ENCODE measurements at places on chromosomes 1 and 21.

- DNase-seq, result no peak
Measured at GRCh38 chr1:5685446-5686040, 306.7 kb downstream of the NPHP4 start.

DNA sequence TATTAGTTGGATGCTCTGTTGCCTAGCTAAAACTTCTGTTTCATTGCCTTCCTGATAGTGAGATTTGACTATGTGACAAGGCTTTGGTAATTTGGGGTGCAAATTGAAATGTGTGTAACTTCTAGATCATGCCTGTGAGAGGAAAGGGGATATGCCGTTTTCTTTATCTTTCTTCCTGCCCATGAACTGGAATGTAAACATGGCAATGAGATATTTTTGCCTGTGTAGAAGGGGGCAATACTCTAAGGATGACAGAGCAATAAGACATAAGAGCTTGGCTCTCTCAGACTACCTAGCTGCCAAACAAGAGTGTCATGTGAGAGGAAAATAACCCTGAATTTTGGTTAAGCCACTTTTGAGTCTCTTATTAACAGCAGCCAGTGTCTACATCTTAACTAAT, 49.7 kb downstream of the RAP1A start:
- no peak for DNase-seq

GRCh38 chr21:36470294-36470693, 9.6 kb downstream of the CLDN14 start:
- no peak for DNase-seq

GRCh38 chr1:57844382-57844980, 420.6 kb upstream of the DAB1 start:
- DNase-seq, result peak; percentile 7

DNA sequence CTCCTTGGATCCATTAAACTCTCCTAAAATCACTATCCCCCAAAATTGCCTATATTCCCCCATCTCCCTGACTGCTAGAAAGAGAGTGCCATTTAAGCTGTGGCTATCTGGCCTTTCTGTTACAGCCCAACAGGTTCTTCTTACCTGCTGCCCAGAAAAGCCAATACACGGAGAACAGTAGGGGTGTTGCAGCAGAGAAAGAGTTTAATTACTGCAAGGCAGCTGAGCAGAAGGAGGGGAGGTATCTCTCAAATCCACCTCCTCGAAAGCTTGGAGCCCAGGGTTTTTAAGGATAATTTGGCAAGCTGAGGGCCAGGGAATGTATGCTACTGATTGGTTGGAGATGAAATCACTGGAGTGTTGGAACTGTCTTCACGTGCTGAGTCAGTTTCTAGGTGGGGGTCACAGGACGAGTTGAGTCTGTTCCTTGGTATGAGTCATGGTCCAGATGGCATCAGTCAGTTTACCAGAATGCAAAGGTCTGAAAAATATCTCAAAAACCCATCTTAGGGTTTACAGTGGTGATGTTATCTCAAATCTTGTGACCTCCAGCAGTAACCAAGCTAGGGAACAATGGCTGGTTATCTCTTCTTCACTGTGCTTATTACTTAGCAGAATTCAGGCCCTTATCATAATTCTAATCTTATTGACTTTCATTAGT, 89.8 kb downstream of the SMYD3 start:
- DNase-seq, result peak; percentile 70

DNA sequence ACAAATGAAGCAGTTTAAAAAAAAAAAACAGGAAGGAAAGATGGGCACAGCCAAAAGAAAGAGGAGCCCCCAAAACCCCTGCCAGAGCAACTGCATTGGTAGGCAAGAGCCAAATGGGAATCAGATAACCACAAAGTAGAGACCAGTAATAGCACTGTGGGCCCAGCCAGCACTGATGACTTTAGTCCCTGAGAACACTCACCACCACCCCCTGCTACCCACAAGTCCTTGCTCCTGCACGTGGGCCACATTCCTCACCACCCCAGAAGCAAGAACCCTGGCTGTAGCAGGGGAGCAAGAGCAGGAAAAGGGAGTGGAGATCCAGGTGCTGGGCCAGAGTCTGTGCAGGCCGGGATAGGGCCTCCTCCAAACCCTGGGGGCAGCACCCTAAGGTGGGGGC, 86.1 kb downstream of the RRAGC start:
- DNase-seq, result no peak

GRCh38 chr1:41322835-41323234, 38.4 kb upstream of the FOXO6 start:
- no peak for DNase-seq

DNA sequence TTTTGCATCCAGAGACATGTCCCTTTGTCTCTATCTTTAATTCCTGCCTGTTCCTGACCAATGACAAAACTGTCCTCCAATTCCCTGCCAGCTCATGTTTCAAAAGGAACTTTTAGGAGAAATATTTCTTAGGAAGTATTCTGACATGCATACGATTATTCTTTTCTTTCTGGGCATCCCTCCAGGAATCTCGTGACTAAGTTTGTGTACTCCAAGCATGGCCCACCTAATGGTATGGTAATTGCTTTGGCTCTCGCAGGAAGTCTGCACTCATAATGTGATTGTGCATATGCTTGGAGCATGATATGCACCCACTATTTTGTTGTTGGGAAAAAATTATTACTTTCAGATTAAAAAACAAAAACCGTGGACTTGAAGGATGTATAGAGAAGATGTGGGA, 256.4 kb downstream of the PRDM2 start:
- DNase-seq, result peak; percentile 68

Measured in fibroblast of skin of right biceps (primary cell).